ENCODE measurements at places on chromosomes 12 and 14.

DNA sequence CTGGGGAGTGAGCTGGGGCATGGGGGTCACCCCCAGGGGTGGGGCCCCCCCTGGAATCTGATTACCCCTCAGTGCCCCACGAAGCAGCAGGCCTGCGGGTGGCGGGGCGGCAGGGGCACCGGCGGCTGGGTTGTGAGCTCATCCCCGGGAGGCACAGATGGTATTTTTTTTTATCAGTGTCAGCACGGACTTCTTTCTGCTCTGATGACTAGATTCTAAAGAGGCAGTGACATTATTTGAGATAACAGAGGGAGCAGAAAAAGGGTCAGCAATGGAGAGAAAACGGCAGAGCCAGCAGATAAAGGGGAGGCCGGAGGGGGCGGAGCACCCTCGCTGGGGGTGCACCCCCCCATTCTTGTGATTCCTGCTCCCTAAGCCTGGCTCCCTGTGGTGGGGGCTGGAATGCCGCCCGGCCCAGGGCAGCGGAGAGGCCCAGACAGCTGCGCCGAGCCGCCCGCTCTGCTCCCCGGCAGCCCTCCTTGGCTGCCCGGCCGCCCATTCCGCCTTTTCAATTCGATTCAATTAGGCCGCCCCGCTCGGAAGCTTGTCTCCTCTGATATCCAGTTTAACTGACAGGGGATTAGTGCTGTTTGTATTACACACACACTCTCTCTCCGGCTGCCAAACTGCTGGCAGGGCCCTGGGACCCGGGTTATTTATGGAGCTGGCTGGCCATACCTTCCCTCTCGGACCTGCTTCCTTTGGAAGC is 32.9 kb downstream of the MVK start:
- DNase-seq: peak; percentile 70

- no peak for DNase-seq
Measured at GRCh38 chr14:101714394-101714793, 47.1 kb upstream of the PPP2R5C start.

- no peak for DNase-seq
Measured at GRCh38 chr12:38411426-38411825, 94.9 kb downstream of the ALG10B start.

- DNase-seq: no peak
Measured at GRCh38 chr12:120990487-120991055, 12.2 kb downstream of the HNF1A start.

- no peak for DNase-seq
Measured at GRCh38 chr12:92186038-92186470, 40.4 kb upstream of the BTG1 start.

- DNase-seq: no peak
Measured at GRCh38 chr14:51028361-51028760, 66.5 kb downstream of the TRIM9 start.

GRCh38 chr12:52518574-52519386 is 1.4 kb downstream of the KRT5 start:
- DNase-seq: no peak

GRCh38 chr14:44662250-44662891 is 155.3 kb upstream of the FSCB start:
- no peak for DNase-seq

All from left ventricle myocardium superior (tissue), 1 donor.